GM19239 (cell line): ENCODE measurements at places on chromosomes 3 and 15.

DNA sequence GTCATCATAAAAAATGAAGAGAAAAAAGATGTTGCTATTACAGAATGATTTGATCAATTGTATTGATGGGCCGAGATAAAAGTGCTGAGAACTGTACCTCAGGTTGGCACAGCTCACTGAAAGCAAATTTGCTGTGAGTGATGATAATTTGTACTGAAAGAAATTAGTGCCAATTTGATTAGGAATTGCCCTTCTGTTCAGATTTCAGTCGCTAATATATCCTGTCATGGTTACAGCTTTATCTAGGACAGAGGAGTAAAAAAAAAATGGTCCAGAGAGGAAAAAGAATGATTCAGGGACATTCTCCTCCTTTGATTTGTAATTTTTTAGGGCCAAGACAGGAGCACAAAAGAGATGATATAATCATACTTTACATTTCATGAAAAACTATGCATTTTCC lies 1264.2 kb downstream of the ROBO2 start:
- no peak for DNase-seq

DNA sequence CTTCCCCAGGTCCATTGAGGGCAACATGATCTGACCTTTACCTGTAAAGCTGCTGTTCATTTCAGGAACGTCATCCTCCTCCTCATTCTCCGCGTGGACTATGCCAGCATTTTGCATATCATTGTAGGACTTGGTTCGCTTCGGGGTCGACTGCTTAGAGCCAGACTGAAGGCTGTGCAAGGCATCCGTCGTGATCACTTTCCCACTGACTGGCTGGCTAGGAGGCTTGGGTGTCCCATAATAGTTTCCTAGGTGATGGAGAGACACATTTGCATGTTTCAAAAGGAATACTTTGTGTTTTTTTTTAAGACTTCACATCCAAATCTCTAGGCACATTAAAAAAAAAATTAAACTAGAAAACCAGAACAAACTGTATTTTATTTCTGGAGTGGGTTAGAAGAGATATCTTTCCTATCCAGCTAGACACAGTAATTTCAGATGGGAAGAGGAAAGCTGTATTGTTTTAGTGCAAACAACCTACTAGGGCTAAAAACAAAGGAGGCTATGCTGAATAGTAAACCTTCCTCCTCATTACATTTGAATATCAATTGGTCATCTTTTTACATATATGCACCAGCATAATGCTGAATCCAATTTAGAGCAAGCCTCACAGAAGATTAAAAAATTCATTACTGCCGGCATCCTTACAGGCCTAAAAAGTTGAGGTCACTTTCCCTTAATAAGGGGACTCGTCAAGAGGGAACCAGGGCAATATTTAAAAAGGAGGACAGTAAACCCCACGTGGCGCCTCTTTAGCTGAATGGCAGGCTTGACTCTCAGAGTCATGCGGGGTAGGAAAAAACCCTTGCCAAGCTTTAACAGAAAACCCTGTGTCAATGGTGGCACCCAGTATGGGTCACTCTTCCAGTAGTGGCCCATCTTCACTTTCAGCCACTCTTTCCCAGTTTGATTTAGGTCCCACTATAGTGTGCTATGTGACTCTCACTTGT lies 559.9 kb downstream of the MAGI1 start:
- no peak for DNase-seq

DNA sequence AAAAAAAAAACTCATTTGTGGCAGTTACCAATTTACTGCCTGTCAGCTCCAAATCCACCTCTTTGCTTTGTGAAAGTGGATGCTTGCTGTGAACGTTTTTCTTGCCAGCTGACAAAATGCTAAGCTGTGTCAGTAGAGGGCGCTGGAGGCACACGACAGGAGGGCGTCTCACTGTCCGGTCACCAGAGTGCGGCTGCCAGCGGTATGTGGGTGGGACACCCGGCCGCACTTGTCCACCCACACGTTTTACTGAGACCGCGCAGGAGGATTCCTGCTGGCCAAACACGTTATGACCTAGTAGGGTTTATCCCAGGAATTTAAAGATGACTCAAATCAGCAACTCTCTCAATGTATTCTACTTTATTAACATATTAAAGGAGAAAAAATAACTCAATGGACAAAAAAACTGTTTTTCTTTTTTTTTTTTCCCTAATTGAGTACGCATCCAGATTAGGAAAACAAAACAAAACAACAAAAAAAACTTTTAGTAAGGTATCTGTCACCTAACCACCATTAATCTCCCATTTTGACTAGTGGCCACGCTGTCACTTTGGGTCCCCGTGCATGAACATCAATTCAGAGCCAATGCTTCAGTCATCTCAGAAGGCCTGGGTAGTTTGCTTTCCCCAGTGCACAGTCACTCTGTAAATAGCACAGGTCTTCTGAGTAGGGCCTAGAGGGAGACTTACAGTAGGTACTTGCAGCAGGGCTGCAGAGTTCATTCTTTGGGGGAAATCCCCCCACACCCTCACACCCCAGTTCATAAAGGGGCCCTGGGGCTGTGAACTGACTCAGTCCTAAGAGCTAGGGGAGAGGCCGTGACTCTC lies 43.8 kb upstream of the RPL35A start:
- peak; percentile 72 for DNase-seq

DNA sequence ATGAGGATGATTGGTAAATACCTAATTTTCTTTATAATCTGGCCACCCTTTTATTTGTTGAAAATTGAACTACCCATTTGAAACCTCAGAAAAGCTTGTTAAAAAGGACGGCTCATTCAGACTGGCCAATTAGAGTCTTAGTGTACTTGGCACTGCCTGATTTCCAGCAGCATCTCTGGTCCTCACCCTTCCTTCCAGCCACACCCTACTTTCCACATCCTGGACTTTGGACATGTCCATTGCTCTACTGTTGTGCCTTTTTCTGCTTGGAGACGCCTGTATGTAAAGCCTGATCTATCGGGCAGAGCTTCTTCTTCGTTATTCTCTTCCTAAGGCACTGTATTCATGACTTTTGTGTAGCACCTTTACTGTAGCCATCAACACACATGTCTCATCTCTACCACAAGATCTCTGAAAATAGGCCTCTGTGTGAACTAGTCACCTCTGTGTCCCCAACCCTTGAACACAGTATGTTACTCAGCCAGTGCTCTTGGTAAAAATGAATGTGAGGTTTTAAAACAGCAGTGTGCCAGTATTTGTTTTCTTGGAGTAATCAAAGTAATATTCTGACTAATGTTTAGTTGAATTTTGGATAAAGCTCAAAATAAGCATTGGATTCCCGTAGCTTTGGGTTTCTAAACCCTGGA lies 6.8 kb downstream of the RBM5 start:
- no peak for DNase-seq

GRCh38 chr3:105853801-105854432 lies 14.9 kb downstream of the CBLB start:
- DNase-seq, result no peak
